Motor neuron (in vitro differentiated cells): ENCODE measurements at places on chromosomes 13 and 19.

DNA sequence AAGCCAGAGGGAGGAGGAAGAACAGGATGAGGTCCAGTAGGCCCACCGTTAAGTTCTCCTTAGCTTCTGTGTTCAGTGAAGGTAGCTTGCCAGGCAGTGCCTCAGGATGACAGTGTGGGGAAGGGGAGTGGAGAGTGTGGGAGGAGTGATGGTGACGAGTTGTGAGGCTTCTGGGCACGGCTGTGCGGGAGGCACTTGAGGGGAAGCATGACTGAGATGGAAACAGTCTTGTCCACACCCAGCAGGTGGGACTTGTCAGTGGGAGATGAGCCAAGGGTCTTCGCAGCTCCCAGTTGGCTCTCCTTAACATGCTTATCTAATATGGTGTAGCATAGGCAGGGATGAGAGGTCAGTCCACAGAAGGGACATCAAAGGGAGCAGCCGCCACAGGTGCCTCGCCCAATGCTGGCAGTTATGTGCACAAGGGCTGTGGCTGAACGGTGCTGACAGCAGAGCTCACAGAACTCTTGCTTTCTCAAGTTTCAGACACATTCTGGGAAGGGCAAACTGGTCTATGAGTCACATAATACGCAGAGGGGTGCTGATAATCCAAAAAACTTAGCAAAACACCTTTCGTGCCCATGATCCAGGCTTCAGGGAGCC is 47.5 kb downstream of the OXGR1 start:
- ATAC-seq, result no peak

DNA sequence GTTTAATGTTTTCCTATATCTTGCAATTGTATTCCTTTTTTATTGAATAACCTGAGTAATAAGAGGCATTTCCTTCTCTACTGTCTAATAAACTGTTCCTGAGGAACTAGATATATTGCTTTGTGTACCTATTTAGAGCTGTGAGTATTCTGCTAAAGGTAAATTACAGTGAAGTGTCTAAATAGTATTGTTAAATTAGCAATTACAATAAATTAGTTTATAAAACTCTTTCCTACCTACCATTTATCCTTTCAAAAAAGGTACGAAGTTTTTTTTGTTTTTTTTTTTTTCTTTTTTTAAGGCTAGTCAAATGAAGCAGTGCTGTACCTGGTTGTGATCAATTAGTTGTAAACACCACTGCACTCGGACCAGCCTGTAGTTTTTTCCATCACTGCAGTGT is 34.8 kb downstream of the TM9SF2 start:
- ATAC-seq, result no peak

- no peak for ATAC-seq
These were observed 64.1 kb downstream of the KLF12 start for GRCh38 chr13:74070065-74070464.

GRCh38 chr13:42363941-42364612 is 92.1 kb downstream of the AKAP11 start:
- no peak for ATAC-seq

DNA sequence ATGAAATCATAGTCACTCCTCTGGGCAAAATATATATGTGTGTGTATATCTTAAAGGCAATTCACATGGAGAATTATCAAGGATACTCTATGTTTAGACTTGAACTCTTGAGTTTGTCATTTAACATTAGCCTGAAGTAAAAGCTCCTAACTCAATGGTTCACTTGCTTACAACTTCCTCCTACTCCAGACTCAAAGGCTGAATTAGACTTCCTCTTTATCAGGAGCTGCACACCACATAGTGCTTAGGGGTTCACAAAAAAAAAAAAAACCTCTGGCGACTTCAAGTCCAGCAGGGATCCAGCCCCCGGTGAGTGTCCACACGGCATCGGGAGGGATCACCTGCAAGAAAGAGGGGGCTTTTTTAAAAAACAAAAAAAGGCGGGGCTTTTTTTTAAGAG is 68.2 kb upstream of the LSM14A start:
- no peak for ATAC-seq

GRCh38 chr19:15418231-15418578 is 583 bp downstream of the AKAP8L start:
- ATAC-seq, result peak; percentile 3

DNA sequence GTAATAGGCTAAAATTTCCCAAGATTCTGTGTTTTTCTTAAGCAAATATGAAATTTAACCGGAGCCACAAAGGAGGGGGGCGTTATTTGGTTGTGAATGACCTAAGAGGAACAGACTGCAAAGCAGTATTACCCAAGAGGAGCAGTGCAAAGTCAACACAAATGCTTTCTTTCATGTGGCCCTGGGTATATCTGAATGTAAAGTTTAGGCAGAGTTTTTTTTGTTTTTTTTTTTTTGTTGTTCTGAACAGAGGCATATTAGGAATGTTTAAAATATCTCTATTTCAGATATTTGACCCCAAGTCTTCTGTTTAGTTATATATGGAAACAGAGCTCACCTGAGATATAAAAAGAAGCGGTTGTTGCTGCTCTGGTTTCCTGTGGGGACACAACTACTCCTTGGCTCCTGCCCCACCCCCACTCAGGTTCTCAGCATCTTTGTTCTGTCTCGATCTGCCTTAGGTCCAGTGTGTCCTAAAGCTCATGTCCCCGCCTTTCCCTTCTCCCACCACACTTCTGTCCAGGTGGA is 220.7 kb downstream of the RFC3 start:
- ATAC-seq, result no peak

DNA sequence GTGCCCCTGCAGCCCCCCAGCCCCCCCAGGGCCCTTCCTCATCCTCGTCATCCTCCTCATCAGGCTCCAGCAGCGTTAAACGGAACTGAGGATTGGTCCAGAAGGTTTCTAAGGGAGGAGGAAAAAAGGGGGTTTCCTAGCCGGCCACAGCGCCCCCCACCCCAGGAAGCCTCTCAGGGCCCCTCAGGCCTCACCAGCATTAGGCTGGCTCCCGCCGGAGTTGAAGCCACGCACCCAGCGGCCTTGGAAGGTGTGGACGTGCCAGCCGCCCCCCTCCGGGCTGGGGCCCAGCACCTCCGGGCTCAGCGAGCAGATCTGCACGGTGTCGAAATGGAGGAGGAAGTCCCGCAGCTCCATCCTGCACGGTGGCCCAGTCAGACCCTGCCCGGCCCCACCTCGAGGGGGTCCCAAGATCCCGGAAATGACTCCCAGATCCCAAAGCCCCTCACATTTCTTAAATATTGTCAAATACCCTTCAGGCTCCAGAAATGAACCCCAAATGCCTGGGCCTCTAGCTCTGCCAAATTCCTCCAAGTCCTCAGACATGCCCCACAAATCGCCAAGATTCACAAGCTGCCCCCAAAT is 6.9 kb downstream of the CAPN12 start:
- ATAC-seq, result no peak

DNA sequence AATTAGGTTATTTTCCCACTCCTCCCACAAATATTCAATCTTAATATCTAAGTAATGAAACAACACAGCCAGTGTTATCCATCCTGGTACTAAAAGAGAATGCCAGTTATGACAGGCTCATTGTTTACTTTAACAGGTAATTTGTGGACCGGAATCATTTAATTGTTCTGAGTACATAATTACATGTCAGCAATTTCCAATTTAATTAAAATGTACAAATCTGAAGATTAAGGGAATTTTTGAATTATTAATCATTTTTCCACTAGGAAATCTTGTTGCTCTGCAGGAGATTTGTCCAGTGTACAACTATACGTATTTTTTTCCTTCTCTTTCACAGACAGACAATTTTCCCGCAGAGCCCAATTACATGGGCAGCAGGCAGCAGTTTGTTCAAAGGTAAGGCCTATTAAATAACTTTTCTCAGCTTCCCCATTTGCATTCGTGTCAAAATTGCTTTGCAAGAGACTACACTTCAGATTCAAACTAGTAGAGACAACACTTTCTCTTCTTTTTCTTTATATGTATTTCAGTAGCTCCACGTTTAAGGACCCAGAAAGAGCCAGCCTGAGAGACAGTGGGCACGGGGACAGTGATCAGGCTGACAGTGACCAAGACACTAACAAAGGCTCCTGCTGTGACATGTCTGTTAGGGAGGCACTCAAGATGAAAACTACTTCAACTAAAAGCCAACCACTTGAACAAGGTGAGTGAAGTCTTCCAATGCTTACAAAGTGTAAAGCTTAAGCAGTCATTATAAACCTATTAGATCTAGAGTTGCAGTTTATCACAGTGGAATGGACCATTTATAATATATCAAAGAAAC is 34.8 kb downstream of the PCDH17 start:
- no peak for ATAC-seq

DNA sequence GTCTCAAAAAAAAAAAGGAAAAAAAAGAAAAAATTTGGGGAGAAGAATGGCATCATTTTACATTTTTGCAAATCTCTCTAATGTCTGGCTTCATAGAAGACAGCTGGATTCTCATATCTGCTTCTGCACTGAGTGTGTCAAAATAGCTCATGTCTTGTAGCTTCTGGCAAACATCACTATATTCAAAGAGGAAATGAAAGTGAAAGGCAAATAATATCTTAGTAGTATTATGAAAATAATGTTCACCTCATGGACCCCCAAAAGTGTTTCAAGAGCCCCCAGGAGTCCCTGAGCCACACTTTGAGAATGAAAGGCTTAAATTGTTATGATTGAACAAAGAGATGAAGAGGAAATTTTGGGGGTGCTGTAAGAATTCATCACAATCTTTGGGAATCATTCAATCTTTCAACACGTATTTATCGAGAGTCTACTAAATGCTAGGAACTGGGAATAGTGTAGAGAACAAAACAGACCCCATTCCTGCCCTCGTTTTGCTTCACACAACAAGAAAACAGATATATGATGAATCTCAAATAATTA is 1.2 kb upstream of the SLC6A16 start:
- no peak for ATAC-seq

- peak; percentile 79 for ATAC-seq
These were observed 1.2 kb downstream of the LYPD3 start for GRCh38 chr19:43464134-43464775.

DNA sequence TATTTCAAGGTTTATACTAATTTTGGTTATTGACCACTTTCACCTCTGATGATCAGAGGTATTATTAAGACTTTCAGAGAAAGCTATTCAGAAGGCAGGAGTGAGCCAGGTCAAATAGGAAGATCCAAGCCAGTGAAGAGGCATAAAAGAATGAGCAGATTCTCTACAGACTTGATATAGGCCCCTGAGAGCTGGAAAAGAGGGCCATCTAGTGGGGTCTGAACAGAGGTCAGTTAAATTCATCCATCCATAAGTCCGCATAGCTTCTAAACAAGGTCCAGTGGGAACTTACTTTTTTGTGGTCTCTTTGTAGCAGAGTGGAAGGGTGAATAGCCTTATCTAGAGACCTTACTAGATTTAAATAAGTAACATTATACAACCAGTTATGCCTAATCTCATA is 126.6 kb upstream of the UFM1 start:
- ATAC-seq, result peak; percentile 38
